ENCODE measurements at places on chromosomes 6 and 20. TPM values are rescaled to one million over a fixed set of nuclear protein-coding genes. Genes with fewer than 3 reads are reported as not detected.
A peak's percentile ranks its signal among the peaks of the same experiment; 100 is the strongest.

The SNAP25 gene
- total RNA-seq: 13.7 TPM

GRCh38 chr6:150695652-150696051, 96.0 kb downstream of the PLEKHG1 start:
- DNase-seq: no peak

GRCh38 chr6:161444464-161444863, 170.6 kb upstream of the AGPAT4 start:
- DNase-seq: peak; percentile 77

The TRIM38 gene
- total RNA-seq: 9.1 TPM

DNA sequence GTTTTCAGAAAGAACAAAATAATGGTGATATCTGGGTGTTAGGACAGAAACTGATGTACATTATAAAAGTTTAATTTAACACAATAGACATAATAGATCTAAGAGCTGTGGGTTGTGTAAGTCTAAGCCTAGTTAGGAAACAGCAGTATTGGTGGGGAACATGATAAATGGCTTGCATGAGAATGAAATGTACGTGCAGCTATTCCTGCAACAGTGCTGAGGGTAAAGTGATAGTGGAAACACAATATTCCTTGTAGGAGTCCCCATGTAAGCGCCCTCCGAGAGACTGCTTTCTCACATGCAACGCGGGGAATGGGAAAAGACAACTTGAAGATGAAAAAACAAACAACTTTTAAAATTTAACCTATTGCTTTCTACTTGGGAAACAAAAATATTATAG, 96.6 kb upstream of the TRAF3IP2 start:
- no peak for DNase-seq

All from testis (tissue), 5 donors.